ENCODE measurements at places on chromosomes 5 and 9.

GRCh38 chr9:89483592-89484474 is 14.1 kb downstream of the SEMA4D start:
- DNase-seq: no peak

GRCh38 chr9:18550286-18550685 is 76.3 kb downstream of the ADAMTSL1 start:
- DNase-seq: no peak

- DNase-seq: no peak
These were observed at the start of gene PRDM12 for GRCh38 chr9:130664251-130665028. Gene PRDM12 (plus strand): TSS chr9:130664594. CDS start chr9:130664654, 60 bp downstream.

- DNase-seq: no peak
These were observed 16.9 kb downstream of the CKMT2 start for GRCh38 chr5:81250004-81250403.

- no peak for DNase-seq
These were observed 42.5 kb upstream of the EXOC3 start for GRCh38 chr5:400282-401145.

All from CMK (cell line).